ENCODE measurements at places on chromosomes 1 and 21.

DNA sequence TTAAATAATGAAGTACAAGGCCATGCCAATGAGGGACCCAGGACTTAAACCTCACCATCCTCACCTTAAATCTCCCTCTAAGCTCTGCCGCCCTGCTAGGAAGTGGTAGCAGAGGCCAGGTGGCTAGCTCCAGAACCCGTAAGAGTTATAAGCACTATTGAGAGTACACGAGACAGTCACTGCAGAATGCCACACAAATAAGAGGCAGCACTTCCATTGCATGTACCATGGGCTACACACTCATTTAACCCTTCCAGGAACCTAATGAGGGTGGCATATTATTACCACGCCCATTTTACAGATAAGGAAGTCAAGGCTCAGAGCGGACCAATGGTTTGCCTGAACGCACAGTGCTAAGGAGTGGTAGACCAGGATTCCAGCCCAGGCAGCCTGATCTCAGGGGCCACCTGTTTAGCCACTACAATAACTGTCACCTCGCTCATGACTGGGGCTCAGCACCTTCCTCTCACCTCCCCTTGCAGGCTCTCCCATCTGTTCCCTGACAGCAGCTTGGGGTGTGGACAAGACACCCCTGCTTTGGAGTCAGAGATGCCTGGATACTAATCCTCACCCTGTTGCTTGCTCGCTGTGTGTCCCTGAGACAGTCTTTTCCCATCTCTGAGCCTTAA lies 54.8 kb upstream of the ID3 start:
- DNase-seq = no peak

- peak; percentile 26 for DNase-seq
These were observed 144.3 kb upstream of the C1orf21 start for GRCh38 chr1:184242507-184242943.

DNA sequence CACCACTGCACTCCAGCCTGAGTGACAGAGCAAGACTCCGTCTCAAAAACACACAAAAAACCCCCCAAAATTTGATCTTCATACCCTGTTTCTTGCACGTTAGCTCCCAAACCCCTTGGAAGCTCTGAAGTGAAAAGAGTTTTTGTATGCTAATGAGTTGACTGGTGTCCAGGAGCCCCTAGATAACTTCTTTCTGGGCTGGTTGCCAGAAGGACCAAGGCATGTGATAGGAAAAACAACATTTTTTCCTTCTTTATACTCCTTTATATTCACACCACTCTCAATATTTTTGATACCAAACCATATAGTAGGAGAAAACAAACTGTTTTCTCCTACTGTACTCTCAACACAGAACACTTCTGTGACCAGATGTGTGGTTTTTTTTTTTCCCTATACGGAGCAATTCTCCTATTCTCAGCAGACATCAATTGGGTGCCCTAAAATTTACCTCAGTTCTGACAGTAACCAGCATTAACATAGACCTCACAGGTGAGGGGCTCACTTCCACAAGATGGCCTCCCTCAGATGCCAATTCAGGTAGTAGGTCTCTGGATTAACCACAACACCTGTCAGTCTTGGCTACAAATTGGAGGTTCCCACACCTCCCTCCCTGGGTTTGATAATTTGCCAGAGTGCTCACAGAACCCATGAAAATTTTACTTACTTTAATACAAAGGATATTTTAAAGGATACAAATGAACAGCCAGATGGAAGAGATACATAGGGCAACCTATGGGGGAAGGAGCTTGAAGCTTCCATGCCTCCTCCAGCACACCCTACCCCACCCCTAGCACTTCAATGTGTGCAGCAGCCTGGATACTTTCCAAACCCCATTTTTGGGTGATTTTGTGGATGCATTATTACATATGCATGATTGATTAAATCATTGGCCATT lies 25.6 kb downstream of the ZYG11B start:
- no peak for DNase-seq

DNA sequence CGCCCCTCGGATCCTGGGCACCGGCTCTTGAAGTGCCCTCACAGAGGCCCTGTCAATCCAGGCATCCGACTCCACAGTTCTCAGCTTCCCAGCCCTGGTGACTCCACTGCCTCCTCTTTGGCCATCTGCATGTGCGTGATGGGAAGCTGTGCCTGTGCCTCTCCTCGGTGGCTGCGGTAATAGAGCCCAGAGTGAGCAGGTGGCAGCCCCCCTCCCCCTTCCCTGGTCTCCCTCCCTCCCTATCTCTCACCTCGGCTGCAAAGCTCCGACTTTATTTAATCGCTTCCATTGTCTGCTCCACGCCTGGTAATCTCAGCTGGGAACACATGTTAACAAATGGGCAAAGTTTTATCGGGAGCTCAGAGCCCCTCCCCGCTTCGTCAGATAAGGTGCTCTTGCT lies 91.9 kb downstream of the IGSF21 start:
- no peak for DNase-seq

- no peak for DNase-seq
These were observed 283.5 kb upstream of the SGIP1 start for GRCh38 chr1:66250478-66250877.

DNA sequence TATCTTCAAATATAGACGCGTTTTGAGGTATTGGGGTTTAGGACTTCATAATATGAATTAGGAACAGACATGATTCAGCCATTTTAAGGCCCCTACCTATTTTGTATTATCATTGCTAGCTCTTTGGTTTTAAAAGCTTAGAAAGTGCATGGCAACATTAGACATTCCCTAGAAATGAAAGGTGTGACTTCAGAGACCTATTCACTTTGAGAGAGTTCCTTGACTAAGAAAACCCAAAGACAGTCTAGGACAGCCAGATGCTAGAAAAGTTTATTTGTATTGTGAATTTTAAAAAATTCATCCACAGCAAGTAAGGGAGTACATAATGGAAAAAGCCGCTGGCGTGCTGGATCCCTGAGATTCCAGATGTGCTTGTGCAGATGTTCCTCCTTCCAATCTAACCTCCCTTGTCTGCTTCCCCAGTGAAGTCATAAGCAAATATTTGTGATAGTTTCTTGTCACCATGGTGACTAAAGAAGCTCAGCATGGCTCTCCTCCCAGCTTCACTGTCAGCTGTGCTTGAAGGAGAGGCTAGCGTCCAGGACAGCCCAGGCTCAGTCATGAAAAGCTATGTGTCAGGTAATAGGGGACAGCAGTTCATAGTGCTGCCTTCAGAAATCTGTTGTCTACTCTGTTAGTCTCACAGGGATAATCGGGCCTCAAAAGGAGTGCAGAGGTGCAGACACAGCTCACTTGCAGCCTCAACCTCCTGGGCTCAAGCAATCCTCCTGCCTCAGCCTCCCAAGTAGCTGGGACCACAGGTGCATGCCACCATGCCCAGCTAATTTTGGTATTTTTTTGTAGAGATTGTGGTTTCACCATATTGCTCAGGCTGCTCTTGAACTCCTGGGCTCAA lies 34.8 kb downstream of the KPNA6 start:
- DNase-seq = peak; percentile 62
